ENCODE measurements at places on chromosomes 3 and 15.
A peak's percentile ranks its signal among the peaks of the same experiment; 100 is the strongest.

DNA sequence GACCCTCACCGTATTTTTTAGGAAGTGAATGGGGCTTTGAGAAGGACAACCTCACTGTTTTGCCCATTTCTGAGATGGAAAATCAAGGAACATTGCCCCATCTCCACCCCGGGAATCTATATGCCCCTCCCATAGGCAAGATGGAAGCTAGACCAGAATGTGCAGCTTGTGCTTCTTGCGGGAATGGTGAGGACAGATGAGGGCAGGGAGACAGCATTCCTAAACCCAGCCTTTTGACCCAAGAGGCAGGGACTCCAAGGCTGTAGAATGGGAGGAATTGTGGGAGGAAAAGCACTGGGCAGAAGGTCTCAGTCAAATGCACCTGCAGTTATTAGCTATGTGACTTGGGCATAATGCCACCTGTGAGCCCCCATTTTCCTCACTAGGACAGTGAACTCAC lies 66.9 kb downstream of the SMAD3 start:
- DNase-seq, result no peak

DNA sequence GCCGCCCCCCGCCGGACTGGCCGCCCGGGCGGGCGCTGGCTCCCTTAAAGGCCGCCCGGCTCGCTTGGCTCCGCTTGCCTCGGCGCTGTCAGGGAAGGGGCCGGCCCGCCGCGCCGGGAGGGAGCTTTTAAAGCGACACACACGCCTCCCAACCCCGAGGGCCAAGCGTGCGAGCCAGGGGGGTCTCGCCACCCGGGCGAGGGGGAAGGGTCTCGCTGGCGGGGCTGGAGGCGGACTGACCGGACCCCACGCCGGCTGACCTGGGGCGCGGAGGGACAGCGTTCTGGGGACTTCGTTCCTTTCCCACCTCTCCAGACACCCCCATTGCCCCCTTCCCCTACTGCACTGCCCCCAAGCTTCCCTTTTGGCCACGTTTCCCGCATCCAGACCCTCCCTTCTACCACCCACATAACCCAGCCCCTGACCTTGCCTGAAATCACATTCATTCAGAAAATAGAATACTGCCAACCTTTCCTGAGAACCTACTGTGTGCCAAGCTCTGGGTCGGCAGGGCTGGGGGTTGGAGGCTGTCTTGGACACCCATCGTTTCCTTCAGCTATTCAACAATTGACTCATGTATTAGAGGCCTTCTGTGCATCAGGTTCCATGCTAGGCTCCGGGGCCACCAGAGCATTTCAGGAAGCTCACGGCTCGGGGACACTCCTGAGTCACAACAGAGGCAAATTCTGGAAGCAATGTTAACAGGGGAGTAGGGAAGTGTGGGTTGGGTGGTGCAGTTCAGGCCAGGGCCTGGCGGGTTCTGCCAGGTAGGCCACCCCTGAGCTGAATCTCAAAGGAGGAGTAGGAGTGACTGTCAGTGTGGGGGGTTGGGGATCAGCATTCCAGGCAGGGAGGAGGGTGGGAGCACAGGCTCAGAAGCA lies at the start of gene INSYN1:
TSS of gene INSYN1 (minus strand) at position 102 of the 881 bp plus-strand sequence. CDS start 2,221 bp downstream, outside the sequence.
- DNase-seq, result no peak

GRCh38 chr15:27993544-27993943 lies 105.6 kb downstream of the OCA2 start:
- DNase-seq, result no peak

GRCh38 chr15:79066391-79067071 lies 24.0 kb downstream of the RASGRF1 start:
- no peak for DNase-seq

DNA sequence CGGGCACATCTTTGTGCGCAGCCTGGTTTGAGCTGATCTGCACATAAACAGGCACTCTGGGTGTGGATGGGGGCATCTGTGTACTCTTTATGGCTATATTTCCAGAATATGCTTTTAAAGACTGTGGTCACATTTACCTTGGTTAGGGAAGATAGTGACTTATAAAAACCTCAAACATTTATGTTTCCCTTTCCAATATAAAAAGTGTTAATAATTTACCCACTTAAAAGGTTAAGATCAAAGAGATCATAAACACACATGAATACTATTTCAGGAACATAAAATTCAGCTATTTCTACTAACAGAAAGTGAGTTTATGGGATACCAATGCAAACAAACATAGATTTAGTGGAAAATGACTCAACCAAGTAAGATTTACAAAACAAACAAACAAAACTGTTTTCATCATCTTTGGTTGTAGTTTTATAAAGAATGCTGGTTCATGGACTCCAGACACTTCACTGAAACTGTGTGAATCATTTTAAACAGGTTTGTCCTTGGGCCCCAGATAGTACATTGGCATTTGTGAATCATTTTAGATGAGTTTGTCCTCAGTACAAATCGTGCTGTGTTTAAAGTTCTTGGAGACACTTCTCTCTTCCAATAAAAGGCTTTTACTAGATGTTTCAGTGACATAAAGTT lies 253.5 kb upstream of the CTDSPL start:
- no peak for DNase-seq

GRCh38 chr3:190671658-190672057 lies 157.8 kb downstream of the IL1RAP start:
- DNase-seq, result no peak

GRCh38 chr3:106880206-106880605 lies 497.0 kb upstream of the CCDC54 start:
- DNase-seq, result no peak

DNA sequence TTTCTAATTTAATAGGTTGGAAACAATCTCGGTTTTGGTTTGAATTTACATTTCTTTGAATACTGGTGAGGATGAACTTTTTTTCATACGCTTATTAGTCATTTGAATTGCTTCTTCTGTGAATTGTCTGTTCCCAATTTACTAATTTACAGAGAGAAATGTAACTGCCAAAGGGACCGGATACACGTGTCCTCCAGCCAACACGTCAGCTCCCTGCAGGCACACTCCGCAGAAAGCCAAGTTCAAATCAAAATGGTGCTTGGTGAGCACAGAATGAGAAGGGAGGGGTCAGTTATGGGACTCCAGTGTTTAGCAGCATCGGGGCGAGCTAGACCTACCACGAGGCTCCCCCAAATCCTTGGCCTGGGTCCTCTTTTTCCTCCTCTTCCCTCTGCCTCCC lies 10.8 kb upstream of the TSEN2 start:
- no peak for DNase-seq

- no peak for DNase-seq
Measured at GRCh38 chr3:127777921-127778656, 44.2 kb downstream of the MGLL start.

- no peak for DNase-seq
Measured at GRCh38 chr3:125045194-125045593, 10.6 kb downstream of the HEG1 start.

- no peak for DNase-seq
Measured at GRCh38 chr15:101348015-101348414, 53.0 kb upstream of the SNRPA1 start.

GRCh38 chr3:133943031-133943535 lies 47.4 kb upstream of the RAB6B start:
- no peak for DNase-seq

GRCh38 chr3:143339451-143339850 lies 219.9 kb downstream of the CHST2 start:
- no peak for DNase-seq

GRCh38 chr15:96171853-96172296 lies 158.6 kb upstream of the NR2F2 start:
- no peak for DNase-seq

DNA sequence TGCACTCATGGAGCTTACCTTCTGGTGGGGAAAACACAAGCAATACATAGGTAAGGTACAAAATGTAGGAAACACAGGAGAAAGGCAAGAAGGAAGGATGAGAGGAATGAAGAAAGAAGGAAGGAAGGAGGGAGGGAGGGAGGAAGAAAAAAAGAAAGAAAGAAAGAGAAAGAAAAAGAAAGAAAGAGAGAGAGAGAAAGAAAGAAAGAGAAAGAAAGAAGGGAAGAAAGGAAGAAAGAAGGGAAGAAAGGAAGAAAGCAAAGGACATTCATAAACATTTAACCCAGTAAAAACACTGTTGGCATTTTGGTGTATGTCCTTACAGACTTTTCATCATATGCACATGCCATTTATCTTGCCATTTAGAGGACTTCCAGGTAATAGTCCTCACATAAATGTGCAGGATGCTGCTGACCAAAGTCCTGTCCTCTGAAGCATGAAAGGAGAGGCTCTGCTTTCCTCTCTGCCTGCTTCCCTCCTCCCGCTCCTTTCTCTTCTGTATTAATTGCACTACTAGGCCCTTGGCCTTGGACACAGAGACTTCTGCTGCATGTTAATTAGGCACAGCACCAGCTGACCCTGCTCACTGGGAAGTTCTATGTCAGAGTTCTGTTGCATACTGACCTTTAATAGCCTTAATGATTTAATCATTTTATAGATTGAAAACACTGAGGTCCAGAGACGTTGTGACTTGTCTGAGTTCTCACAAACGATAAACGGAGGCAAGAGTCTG lies 29.7 kb upstream of the NDUFB4 start:
- DNase-seq, result no peak

DNA sequence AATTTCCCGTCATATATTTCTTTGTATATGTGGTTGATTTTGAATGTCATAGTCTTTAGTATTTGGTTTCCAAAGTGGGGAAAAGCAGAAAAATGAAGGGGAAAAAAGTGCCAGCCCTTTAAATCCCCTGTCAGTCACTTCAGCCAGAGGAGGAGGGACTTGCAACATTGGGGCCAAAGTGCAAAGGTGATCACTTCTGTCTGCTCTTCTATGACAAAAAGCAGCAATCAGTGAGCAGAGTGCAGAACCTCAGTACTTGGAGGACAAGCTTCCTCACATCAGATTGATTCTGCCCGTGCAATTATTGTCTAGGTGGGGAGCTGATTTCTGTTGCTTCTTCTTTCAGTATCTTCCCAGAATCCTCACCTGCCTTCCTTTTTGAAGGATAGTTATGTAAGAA lies 60.0 kb downstream of the STT3B start:
- no peak for DNase-seq

DNA sequence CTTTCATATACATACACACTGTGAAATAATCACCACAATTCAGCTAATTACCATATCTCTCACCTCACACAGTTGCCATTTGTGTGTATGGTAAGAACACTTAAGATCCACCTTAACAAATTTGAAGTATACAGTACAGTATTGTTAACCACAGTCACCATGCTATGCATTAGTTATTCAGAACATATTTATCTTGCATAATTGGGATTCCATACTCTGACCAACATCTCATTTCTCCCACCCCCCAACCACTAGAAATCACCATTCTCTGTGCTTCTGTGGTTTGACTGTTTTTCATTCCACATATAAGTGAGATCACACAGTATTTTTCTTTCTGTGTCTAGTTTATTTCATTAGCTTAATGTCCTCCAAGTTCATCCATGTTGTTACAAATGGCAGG lies 247.7 kb upstream of the CTNNB1 start:
- DNase-seq, result no peak

DNA sequence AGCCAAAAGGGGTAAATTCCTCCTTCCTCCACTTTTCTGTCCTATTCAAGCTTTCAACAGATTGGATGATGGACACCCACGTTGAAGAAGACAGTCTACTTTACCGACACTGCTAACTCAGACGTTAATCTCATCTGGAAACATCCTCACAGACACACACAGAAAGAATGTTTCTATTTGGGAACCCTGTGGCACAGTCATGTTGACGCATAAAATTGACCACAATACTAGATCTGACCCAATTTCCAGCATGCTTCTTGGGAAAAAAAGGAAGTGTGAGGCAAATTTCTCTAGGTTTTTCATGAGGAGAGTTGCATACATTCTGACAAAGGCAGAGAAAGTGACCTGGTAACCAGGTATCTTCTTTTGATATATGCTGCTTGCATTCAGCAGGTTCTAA lies 594.1 kb downstream of the FGF12 start:
- no peak for DNase-seq

- peak; percentile 32 for DNase-seq
Measured at GRCh38 chr3:129626744-129627349, 20.4 kb upstream of the PLXND1 start.

GRCh38 chr3:25719321-25719720 lies 54.6 kb upstream of the TOP2B start:
- DNase-seq, result no peak

GRCh38 chr3:147730284-147730683 lies 321.1 kb downstream of the ZIC1 start:
- no peak for DNase-seq

GRCh38 chr3:42020684-42021307 lies 58.9 kb upstream of the ULK4 start:
- no peak for DNase-seq

DNA sequence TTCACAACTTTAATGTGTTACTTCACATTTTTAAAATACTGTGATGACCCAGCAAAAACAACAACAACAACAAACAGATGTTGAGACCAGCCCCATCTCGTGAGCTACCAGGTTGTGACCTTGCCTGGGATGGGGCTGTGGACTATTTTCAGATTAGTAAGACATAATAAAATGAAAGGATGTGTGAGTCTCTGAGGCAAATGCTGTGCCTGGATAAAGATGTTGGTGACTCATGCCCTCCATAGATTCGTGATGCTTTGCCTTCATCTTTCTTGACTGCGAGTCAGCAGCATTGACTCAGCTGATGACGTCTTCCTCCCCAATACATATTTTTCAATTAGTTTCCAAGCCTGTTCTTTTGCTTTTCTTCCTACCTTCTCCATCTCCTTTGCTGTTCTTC lies 453.0 kb upstream of the CFAP20DC start:
- DNase-seq, result no peak

- DNase-seq, result no peak
Measured at GRCh38 chr15:25401501-25401900, 37.3 kb downstream of the UBE3A start.

- no peak for DNase-seq
Measured at GRCh38 chr3:46517016-46517783, 19.4 kb downstream of the RTP3 start.

DNA sequence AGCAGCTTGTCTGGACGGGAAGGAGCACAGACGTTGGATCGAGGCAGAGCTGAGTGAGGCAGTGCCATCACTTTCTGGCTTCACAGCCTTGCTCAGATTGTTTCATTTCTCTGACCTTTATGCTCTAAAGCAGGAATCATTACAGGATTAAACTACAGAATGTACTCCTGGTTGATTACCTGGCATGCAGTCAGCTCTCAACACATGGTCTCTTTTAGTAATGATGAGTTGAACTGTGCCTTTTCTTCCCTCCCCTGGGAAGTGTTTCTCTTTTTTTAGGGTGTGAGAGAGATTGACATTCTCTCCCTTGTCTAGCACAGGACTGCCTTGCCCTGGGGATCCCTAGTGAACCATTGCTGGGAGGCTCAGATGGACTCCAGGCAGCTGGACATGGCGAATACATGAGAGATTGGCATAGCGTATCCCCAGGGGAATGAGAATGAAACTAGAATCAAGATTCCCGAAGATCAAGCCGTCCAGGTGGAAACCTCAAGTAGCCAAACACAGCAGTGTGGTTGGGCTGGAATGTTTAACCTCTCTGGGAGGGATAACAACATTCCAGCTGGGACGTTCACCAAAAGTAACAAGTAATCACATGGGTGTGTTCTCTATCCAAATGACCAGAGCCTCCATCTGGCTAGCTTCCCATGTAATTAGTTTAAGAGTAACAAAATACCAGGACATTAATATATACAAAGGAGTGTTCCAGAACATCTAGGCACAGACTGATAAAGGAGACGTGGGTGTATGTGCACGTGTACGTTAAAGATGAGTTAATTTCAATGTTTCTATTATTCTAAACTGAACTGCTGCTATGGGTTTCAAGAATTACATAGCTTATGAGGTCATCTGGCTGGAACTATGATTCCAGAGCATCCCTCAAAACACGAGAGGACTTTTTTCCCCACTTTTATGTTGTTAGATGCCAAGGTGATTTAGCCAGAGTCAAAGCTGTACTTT lies 118.6 kb upstream of the NR2E3 start:
- DNase-seq, result no peak

- no peak for DNase-seq
Measured at GRCh38 chr3:169002689-169003088, 660.8 kb downstream of the MECOM start.

- DNase-seq, result no peak
Measured at GRCh38 chr3:185046164-185046515, 106.7 kb downstream of the C3orf70 start.
